ENCODE measurements at places on chromosomes 13 and 19. TPM values are rescaled to one million over a fixed set of nuclear protein-coding genes. Genes with fewer than 3 reads are reported as not detected.

GRCh38 chr19:18666317-18666716 lies 17.2 kb upstream of the CRTC1 start:
- no peak for DNase-seq

DNA sequence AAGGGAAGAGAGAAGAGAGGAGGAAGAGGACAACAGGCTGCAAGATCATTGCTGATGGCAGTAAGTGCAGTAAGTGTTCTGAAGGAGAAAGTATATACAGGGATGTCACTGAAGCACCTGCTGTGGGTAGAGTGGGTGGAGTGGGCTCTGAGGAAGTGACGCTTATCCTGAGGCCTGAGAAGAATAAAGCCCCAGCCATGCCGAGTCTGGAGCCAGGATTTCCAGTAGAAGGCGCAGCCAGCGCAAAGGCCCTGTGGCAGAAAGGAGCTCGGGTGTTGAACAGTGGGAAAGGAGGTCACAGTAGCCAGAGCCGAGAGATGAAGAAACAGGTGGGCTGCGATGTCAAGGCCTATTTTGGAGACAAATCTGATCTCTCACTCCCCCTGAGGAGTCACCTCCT lies 31.8 kb upstream of the ADGRE5 start:
- no peak for DNase-seq

DNA sequence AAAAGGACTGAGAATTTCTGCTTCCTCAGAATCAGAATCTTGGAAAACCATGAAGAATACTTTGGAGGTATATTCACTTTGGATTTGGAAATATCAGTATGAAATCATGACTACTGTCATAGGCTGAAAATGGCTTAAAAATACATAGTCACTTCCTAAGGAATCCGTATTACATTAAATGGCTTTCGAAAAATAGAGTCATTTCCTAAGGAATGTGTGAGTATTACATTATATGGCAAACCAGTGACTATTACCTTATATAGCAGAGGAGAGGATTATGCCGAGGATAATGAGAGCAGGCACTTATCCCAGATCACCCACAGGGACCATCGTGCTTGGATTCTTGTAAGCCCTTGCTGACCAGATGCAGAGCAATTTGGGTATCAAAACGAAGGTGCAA lies 1471.8 kb downstream of the EFNB2 start:
- no peak for DNase-seq

SUPT5H gene
- total RNA-seq: 82.1 TPM

ZNF442 gene
- not detected for total RNA-seq

GRCh38 chr13:33994198-33994597 lies 176.2 kb downstream of the RFC3 start:
- DNase-seq: no peak

DNA sequence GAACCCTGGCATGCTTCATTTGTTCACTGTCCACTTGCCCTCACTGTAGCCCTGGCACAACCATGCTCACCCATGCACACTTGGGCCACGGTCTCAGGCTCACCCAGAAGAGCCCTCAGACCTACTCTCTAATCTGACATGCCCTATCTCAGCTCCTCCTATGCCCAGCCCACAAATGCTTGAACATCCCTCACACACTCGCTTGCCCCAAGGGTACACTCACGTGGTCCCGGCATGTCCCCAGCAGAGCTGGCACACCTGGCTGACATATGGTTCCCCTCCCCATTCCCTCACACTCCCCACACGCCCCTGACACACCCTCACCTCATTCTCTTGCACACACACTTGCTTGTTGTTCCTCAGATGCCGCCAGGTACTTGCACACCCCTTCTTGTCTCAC lies 55.7 kb downstream of the MAP4K1 start:
- no peak for DNase-seq

DNA sequence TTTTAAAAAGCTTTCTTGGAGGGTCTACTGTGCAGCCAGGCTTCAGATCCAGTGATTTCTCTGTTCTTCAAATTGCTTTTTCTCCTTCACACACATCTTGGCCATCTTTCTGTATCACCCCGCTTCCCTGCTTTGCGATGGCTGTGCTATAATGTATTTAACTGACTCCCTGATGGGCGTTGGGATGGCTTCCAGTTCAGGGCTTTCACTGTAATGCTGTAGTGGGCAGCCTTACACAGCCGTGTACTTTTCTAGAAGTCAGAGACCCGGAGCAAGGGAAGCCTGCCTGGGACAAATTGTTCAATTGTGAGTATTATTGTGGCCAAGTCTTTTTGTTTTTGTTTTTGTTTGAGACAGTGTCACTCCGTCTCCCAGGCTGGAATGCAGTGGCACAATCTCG lies 19.4 kb upstream of the PAK4 start:
- no peak for DNase-seq

GRCh38 chr19:5204212-5204611 lies 136.4 kb downstream of the PTPRS start:
- DNase-seq: peak; percentile 20

DNA sequence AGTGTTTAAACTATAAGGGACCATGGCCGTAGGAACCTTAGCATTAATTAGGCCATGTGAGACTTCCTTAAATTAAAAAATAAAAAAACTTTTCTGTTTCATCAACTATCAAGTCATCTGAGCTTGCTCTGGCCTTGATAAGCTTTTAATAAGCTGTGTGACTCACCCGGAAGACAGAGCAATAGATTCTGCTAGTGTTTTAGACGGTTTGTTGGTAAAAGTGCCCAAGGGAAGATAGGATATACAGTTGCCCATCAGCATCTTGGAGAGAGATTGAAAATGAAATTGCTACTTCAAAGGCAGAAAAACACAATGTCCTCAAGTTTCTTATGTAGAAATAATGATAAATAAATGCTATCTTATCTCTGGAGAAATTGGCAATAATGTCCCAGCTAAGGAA lies 31.2 kb upstream of the RCBTB2 start:
- no peak for DNase-seq

DNA sequence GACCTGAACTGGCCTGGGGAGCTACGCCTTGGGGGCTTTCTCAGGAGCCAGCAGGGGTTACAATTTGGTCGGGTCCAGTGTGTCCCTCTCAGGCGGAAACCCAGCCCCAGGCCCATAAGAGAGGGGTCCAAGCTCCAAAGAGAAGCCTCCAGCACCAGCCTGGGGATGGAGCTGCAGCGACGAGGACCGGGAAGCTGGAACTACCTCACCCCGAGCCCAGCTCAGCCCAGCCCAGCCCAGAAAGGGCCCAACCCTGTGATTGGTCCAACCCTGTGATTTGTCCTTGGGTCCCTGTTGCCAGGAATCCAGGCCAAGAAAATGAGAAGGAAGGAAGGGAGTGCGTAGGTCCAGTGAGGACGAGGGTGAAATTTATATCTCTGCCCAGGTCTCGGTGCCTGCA lies 24.1 kb downstream of the CLEC4M start:
- DNase-seq: peak; percentile 85

DNA sequence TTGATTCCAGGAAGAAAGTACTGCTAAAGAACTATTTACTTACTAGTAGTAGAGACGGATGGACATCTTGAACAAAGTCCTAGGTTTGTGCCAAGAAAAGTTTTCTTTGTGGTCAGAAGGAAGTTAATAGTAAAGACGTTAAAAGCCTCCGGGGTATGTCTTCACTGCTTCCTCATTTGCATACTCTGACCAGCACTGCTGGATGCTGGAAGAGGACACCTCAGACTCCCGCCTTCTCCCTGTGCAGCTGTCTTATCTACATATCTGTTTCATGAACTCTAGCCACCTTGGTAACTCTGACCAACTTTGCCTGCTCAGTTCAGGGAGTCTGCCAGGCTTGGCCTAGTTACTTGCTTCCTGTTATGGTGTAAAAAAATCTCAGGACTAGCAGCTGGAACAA lies 1109.1 kb upstream of the MIR17HG start:
- DNase-seq: no peak

DNA sequence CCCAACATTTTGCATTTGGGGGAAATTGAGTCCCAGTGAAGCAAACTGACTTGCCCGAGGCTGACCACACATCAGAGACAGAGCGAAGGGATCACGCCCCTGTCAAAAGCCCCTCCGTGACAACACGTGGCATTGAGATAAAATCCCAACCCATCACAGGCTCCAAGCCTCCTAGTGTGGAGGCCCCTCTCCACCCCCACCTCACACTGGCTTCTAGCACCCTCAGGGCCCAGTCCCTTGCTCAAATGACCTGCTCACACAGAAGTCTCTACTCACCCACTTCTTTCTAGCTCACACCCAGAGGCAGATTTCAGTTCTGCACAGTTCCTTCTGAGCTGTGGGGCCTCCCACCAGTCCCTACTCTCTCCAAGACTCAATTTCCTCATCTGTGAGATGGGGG lies 10.3 kb downstream of the HPN start:
- peak; percentile 22 for DNase-seq

- DNase-seq: no peak
Measured at GRCh38 chr13:65914716-65915115, 1315.4 kb downstream of the PCDH9 start.

GRCh38 chr13:74530011-74530410 lies 395.8 kb upstream of the KLF12 start:
- no peak for DNase-seq

DNA sequence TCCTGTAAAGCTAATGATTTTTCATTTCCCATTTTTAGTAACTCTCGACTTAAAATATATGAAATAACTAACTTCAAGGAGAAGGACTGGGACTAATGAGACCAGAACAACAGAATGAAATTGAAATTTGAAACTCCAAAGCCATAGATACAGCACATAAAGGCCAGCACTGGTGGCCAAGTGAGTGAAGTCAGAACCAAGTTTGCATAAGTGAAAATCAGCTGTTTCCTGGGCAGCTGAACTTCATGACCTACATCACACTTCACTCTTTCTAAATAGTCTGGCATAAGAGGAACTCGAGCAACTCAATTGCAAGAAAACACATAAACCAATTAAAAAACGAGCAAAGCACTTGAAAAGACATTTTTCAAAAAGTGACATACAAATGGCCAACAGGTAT lies 84.5 kb downstream of the DCLK1 start:
- DNase-seq: no peak

GRCh38 chr13:22960827-22961226 lies 220.0 kb upstream of the SGCG start:
- peak; percentile 20 for DNase-seq

GNG8 gene
- total RNA-seq: not detected

PRX gene
- total RNA-seq: 10.7 TPM

DNA sequence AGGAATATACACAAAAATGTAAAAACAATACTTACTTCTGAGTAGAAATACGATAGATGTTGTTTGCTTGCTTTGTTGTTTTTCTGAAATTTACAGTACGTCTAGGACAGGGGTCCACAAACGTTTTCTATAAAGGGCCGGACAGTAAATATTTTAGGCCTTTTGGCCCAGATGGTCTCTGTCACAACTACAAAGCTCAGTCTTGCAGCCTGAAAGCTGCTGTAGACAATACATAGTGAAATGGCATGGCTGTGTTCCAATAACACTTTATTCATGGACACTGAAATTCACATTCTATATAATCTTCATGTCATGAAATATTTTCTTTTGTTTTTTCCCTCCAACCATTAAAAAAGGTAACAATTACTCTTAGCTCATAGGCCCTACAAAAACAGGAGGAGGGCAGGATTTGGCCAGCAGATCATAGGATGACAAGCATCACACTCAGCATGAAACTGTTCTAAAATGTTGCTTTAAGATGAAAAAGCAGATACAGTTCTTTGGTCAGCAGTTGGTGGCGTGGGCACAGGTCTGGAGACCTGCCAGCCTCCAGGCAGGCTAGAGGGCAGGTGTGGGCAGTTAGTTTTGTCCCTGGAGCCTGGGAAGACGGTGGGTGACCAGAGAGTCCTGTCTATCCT lies at the start of gene EDDM13:
TSS of gene EDDM13 (plus strand) at position 588 of the 638 bp plus-strand sequence. CDS start 87 bp downstream, outside the sequence.
- no peak for DNase-seq

DNA sequence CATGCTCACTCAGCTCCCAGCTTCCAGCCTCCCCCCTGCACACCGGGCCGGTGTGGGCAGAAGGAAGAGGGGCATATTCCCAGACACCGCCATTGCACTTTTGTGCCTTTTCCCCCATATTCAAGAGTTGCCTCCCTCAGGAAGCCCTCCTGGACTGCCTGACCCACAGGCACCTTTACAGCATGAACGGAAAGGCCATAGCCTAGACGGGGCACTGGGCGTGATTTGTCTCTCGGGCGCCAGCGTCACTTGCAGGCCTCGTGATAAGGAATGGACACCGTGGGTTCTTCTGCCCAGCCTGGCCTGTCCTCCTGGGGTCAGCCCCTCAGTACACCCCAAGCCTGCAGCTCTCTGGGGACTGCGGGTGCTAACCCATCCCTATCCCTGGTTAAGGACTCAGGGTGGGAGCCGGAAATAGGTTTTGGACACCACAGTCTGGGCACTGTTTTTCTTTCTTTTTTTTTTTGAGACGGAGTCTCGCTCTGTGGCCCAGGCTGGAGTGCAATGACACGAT lies 933 bp upstream of the UQCR11 start:
- no peak for DNase-seq

DNA sequence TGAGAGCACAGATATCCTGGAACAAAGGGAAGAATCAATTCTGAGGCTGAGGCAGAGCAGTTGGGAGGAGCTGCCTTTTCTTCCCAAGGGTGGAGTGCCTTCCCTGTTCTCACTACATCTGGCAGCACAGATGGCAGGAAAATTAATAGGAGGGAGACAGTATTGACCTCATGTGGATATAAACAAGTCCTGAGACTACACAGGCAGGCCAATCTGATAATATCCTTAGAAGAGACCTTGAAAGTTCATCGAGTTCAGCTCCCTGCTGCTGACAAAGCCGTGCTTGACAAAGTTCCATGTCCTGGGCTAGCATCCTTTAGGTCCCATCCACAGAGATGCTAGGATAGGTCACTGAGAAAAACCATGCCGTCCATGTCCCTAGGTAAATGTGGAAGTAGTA lies 1451.5 kb downstream of the EFNB2 start:
- DNase-seq: no peak

NDUFS7 gene
- total RNA-seq: 125 TPM

GRCh38 chr13:52394586-52394985 lies 11.4 kb downstream of the THSD1 start:
- DNase-seq: no peak

MUC16 gene
- total RNA-seq: not detected

DNA sequence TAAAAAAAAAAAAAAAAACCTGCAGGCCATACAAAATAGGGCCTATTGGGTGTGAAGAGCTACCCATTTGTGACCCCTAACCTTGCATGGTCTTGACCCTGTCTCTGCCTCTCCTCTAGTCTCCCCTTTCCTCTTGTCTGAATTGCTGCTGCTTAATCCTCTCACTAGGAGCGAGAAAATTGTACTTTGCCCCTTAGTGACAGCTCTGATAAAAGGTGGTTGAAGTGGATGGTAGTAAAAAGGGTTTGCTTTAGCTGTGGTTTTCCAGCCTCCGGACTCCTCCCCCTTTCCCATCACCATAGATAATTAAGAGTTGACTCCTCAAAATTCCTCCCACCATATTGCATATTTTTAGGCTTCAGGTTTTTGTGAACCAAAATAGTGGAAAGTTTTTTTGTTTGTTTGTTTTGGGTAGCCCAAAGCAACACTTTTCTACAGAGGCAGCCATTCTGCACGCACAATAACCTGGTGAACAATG lies 23.5 kb downstream of the ACTN4 start:
- no peak for DNase-seq

CCDC124 gene
- 55.4 TPM for total RNA-seq

DNA sequence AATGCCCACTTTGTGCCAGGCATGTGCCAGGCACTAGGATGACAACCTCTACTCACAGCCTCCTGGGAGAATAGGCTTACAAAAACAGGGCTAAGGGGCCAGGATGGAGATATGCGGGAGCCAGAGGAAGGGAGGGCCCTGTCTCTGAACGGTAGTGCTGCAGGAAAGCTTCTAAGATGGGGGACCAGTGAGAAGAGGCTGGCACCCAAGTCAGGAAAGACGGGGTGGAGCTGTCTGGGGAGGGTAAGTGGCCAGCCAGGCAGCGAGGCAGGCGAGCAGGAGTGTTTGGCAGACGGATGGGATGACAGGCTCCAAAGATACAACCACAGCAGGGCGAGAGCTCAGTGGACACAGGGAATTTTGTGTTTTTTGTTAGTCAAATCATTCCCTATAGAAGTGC lies 44.7 kb upstream of the GPI start:
- DNase-seq: no peak

COL4A1 gene
- total RNA-seq: 131 TPM

ASPDH gene
- total RNA-seq: not detected
